Foreskin keratinocyte (primary cell): ENCODE measurements at places on chromosomes 12 and 14. TPM values are rescaled to one million over a fixed set of nuclear protein-coding genes. Genes with fewer than 3 reads are reported as not detected.

The OVCH1 gene
- not detected in 2 replicates for total RNA-seq

The TAOK3 gene
- total RNA-seq = 30.4 and 31.7 TPM in 2 replicates

The SNRPF gene
- 38.9 and 59.6 TPM in 2 replicates for total RNA-seq

DNA sequence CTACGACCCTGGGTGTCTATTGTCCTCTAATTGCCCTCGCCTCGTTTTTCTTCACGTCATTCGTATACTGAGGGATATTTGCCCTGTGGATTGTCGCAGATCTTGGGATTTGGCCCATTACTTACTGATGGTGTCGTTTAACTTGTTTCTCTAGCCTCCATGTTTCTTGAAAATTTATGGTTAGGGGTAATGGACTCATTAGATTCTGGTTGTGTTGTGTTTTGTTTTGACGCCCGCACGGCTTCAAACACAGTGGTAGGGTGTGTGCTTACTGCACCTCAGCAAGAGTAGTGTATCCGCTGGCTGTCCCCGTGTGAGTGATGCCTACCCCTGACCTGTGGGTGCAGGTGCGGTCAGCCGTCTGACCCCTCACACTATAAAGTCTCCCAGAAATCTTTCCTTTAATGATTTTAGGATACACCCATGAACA is 874 bp upstream of the RNU6-8 start:
- no peak for DNase-seq

The MUCL1 gene
- not detected in 2 replicates for total RNA-seq

GRCh38 chr12:105822131-105823105 is 316.3 kb downstream of the NUAK1 start:
- DNase-seq = no peak

DNA sequence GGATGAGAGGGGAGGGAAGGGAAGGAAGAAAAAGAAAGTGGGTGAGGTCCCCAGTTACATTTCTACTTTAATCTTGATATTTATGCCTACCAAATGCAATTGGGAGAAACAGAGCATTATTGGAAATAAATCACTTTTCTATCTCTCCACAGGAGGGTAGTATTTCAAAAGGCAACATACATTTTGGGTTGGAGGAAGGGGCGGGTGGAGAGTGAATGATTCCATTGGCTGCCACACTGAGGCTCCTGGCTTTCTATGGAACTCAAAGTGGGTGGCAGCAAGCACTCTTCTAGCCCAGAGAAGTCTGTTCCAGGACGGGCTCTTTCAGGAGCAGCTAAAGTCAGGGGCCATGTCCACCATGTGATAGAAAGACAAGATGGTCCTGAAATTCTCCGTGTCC is 441.3 kb downstream of the DAD1 start:
- DNase-seq = no peak

GRCh38 chr12:50677858-50678257 is 86.0 kb upstream of the ATF1 start:
- no peak for DNase-seq

DNA sequence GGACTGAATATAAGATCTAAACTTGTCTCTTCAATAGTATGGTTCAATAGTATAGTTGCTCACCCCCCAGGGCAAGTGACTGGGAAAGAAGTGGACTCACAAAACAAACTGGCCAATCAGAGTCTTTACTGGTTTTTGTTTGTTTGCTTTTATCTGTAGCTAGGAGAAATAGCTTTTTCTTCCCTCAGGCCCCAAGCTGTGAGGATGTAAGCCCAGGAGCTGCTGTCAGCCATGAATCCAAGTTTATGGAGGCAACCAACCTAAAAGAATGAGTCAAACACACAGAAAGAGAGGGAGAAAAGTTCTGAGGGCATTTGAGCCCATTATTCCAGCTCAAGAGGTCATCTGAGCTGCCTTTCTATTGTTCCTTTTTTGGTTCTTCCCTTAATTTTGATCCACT is 375.3 kb downstream of the BCAT1 start:
- no peak for DNase-seq

GRCh38 chr12:123089631-123090353 is 61.1 kb downstream of the PITPNM2 start:
- peak; percentile 95 for DNase-seq

The GUCY2C gene
- not detected in 2 replicates for total RNA-seq

DNA sequence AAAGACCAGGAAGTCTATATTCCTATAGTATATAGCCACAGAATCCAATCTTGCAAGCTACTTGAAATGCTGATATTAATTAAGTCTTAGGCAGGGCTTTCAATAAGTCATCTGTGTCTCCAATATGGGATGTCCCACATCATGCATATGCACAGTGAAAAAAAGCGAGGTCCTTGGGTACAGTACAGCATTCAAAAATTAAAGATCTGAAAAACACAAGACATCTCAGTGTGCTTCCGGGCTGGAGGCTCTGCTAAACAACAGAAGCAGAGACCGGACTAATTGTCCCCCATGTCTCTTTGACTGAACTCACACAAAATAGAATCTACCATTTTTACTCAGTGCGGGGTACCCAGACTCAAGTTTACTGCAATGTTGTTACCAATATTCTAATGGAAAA is 156.0 kb downstream of the DAD1 start:
- no peak for DNase-seq

The TBK1 gene
- total RNA-seq = 20.1 and 20.6 TPM in 2 replicates

The KCNH5 gene
- total RNA-seq = not detected in 2 replicates

The KCNK10 gene
- 0.11 and 0.17 TPM in 2 replicates for total RNA-seq

The PGF gene
- total RNA-seq = 28.8 and 31.5 TPM in 2 replicates

The ADCY6 gene
- total RNA-seq = 10.3 and 12.5 TPM in 2 replicates

DNA sequence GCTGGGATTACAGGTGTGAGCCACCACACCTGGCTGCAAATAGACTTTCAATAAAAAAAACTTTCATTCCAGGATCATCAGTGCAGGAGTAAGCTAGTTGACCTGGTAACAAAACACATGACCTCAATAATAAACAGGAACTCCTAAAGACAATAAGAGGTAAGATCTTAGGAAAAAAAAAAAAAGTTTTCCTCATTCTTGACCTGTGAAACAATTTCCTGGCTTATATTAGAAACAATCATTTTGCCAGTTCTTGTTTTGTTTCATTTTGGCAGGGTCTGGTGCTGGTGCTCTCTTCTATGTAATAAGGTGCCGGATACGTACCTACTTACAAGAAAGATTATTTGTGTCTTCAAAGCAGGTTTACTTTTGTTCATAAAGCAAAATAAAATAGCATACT is 90.6 kb upstream of the AMN1 start:
- peak; percentile 55 for DNase-seq

DNA sequence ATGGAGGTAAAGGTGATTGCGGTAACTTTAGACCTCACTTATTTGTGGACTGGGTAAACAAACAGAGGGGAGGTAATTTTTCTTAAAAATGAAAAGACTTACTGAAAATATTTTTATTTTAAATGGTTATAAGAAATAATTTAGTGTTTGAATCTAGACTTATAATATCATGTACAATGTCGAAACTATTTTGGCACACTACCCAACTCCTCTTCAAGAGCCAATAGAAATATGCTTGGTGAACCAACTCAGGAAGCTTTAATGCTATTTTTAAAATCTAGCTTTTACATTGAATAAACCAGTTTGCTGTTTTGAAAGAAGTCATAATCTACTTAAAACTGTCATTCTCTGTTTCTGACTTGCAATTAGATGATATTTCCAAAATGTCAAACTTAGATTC is 175.8 kb upstream of the NPAS3 start:
- DNase-seq = no peak

- DNase-seq = no peak
These were observed 2.7 kb downstream of the ZNF410 start for GRCh38 chr14:73889376-73889775.
